ENCODE measurements at places on chromosomes 4 and X. TPM values are rescaled to one million over a fixed set of nuclear protein-coding genes. Genes with fewer than 3 reads are reported as not detected.

IL21 gene
- not detected for total RNA-seq

TMSB15B gene
- 30.2 TPM for total RNA-seq

GRCh38 chr4:106909486-106910188, 126.5 kb downstream of the DKK2 start:
- DNase-seq = no peak

DNA sequence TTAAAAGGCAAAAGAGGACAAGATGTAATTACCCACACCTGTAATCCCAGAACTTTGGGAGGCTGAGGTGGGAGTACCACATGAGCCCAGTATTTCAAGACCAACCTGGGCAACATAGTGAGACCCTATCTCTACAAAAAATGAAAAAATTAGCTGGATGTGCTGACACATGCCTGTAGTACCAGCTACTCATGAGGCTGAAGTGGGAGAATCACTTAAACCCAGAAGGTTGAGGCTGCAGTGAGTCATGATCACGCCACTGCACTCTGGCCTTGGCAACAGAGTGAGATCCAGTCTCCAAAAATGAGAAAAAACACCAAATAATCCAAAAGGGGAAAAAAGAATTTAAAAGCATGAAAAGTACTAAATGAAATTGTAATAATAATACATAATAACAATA, 30.8 kb downstream of the NR0B1 start:
- no peak for DNase-seq

- DNase-seq = no peak
Measured at GRCh38 chrX:13492286-13492685, 77.1 kb upstream of the EGFL6 start.

GRCh38 chr4:173282256-173282562, 51.9 kb downstream of the HMGB2 start:
- no peak for DNase-seq
